Activated CD4-positive, alpha-beta T cell treated with anti-CD3 and anti-CD28 coated beads, Interleukin-2, amount 50 U/mL, for 4 hours (primary cell): ENCODE measurements at places on chromosomes 3 and 15.
A peak's percentile ranks its signal among the peaks of the same experiment; 100 is the strongest.

GRCh38 chr3:58659051-58659675 is 7.4 kb downstream of the FAM3D start:
- DNase-seq = no peak

DNA sequence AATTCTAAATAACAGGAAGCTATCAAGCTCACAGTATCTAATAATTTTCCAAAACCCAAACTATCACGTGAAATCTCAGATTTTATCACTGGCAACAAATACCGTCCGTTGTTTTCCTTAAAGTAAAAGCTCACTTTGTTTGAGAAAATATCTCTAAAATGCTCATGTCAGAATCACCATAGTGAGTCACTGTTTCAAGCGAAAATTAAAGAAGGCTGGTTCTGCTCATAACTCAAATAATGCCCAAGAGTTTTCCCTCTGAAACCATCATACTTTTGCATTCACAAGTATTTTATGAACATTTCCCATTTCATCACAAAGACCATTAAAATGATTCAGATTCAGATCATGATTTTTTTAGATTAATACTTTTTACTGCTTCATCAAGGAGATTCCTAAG is 50.6 kb downstream of the TBL1XR1 start:
- no peak for DNase-seq

DNA sequence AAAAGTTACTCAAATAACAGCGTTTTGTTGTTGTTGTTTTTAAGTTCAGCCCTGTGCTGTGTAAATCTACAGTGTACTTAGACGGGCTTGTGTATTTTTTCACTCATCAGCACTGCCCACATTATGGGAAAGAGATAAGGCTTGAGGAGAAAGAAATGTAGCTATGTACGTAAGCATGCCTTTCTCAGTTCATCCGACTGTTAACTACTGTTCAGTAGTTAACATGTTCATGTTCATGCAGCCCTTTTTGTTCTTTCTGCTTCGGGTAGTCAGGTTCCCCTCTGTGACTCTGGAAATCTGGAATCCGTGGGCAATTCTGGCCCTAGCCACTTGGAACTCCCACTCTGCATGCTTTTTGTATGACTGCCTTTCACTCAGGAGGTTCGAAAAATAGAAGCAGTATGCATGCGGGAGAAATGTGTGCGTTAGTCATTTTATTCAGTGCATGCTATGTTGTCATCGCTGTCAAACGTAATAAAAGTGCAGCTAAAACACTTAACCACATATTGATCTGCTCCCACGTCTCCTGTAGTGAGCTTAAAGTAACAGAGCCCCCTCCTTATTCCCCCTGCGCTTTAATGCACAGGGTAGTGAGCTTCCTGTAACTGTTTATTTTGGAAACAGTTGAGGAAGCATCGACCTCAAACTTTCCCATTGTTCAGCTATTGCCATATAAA is 283.1 kb upstream of the NR2F2 start:
- DNase-seq = no peak

- DNase-seq = no peak
Measured at GRCh38 chr3:182803596-182803995, 10.3 kb downstream of the ATP11B start.

DNA sequence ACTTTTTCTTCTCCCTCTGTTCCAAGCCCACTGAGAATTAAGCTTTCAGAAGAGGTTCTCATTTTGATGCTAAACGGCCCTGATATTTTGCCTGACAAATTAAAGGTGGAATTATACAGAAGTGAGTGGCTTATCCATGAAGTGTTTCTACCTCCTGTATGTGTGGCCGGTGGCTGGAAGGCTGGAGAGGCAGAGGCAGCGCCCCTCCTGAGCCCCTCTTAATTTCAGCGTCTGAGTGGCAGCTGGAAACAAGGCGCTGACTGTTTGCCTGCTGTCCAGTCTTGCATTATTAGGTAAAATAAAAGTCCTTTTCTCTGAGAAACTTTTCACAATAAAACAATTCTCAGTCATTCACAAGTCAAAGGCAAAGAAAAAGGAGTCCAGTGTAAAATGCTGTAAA is 685.7 kb downstream of the MCTP2 start:
- no peak for DNase-seq

- DNase-seq = no peak
Measured at GRCh38 chr3:186990277-186990676, 60.0 kb downstream of the ST6GAL1 start.

GRCh38 chr15:25859838-25860645 is 3.1 kb downstream of the ATP10A start:
- DNase-seq = peak; percentile 36

DNA sequence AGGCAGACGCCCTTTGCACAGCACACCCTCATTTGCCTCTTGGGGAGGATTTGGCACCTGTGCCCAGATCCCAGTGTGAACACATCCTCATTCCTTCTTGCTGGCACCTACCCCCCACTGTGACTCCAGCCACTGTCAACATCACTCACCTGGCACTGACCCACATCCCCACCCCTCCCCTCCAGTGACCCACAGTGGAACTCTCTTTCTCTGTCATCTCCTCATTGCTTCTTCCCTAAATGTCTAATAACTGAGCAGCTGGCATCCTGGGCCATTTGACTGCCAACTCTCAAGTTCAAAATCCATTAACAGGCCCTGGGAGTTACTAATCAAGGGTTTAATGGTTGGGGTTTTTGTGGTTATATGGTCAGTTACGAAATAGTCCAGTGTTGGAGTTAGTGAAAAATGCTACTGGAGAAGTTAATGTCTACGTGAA is 14.4 kb downstream of the SNAPC5 start:
- no peak for DNase-seq

DNA sequence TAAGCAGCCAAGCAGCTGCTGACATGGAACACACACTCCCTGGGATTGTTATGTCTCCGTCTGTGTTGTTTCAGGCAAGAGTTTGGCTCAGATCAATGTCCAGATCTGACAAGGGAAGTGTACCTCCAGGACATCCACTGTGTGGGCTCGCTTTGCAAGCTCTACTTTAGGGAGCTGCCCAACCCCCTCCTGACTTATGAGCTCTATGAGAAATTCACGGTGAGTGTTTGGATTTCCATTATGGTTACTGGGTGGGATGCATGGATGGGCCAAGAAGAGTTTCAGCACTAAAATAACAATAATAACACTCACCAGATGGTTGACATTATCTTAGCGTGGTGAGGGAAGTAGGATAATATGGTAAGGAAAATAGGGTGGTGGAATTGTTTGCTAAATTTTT is 74.1 kb downstream of the ARHGAP31 start:
- DNase-seq = no peak

DNA sequence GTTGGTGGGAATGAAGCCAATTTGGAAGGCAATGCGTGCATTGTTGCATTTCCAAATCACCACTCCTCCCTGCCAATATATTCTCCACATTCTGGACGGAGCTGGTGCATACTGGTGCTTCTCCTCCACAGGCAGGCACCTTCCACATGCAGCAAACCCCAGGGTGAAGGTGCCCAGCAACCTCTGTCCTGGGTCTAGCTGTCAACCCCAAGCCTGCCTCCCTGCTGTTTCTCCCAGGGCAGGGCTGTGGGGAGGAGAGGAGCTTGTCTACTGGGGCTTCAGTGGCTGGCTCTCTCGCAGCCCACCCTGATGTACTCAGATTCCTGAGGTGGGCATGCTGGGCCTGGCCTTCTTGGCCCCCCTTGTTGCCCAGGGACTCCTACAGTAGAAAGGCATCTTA is 20.1 kb downstream of the GASK1A start:
- DNase-seq = no peak

- DNase-seq = no peak
Measured at GRCh38 chr3:194738254-194739093, 52.8 kb downstream of the FAM43A start.

- DNase-seq = no peak
Measured at GRCh38 chr3:81743096-81744025, 18.1 kb downstream of the GBE1 start.

DNA sequence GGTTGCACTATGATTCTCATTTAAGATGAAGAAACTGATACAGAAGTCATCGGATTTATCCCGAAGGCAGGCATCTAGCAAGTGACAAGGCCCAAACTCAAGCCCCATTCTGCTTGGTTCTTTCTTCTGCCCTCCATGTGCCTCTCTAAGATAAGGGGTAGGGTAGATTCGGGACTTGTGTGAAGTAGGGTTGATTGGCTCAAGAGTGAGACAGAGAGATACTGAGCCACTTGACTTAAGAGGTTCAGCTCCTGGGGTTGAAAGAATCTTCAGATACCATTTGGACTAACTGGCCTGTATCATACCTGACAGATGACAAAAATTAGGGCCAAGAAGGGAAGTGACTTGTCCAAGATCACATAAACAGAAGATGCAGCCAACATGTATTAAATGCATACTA is 891 bp downstream of the RFT1 start:
- DNase-seq = no peak

DNA sequence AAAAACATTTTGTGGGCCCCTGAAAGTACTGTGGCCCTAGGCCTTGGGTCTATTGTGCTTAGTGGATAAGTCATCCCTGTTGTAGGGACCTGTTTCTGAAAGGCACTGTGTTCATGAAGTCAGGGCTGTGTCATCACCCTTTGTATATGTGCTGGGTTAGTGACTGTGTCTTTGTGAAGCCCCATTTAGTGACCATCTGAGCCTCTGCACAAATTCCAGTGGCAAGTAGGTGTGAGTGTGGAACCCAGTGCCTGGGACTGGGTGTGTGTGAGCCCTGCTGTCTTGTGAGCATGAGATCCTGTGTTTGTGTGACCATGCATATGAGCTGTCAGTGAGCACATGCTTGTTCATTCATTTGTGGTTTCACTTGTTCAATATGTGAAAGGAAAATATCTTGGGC is 1.2 kb upstream of the HYAL1 start:
- DNase-seq = no peak

- no peak for DNase-seq
Measured at GRCh38 chr3:24628523-24629258, 134.0 kb upstream of the THRB start.

- no peak for DNase-seq
Measured at GRCh38 chr15:52709187-52709981, 30.2 kb upstream of the ATOSA start.

- DNase-seq = no peak
Measured at GRCh38 chr3:46666453-46666845, 27.0 kb downstream of the ALS2CL start.

GRCh38 chr15:29410338-29410737 is 140.7 kb upstream of the NSMCE3 start:
- no peak for DNase-seq

DNA sequence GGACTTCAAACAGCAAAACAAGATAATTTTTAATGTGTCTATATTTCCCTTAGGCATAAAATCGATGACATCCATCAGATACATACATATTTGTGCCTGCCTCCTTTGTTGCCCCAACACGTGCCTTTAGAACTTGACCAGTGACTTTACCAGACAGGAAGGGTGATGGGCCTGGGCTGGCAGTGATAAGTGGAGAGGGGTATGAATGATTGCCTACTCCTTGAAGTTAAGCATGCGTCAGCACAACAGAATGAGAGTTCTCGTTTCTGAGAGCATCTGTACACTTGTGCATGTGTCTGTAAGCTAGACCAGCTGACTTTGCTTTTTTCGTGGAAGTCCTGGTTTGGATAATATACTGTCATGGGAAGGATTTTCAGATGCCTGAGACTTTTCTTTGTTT is 54.9 kb upstream of the COL6A6 start:
- no peak for DNase-seq

DNA sequence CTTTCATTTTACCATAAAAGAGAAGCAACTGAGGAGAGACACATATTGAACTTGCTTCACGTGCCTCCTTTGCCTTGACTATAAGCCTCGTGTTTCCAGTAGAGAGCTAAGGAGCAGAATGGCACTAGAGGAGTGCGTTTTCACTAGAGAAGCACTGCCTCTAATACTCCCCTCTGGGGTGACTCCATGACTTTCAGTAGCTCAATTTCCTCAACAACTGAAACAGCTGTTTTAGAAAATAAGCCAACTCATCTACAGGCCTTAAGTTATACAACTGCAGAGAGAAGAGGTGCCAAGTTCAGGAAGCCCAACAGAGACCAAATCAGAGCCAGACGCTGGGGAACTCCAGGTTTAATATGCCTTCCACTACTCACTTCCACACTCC is 1.9 kb downstream of the UBP1 start:
- no peak for DNase-seq

- no peak for DNase-seq
Measured at GRCh38 chr3:49733551-49733950, 9.8 kb upstream of the GMPPB start.

DNA sequence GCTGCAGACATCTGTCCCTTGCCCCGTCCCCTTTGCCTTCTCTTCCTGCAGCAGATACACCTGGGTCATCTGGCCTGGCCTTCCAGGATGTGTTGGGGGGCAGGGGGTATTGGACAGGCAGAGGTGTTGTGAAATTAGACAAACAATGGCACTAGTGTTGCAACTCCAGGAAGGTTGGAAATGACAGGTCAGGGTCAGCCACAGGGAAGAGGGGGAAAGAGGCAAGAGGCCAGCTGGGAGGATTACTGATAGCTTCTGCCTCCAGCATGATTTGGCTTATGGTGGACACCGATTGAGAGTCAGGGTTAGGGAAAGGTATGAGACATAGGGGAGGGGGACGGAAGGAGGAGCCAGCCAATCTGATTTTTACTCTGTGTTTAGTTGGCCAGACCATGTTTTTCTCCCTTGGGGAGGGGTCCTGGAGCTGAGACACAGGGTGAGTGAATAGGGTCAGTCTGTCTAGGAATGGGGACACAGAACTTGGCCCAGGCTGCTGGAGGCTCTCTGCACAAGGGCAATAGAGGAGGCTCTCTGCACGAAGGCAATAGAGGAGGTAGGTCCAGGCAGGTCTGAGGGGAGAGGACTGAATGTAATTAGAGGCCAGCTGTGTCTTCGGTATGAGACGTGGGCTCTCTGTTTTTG is 3.4 kb upstream of the ATP2B2 start:
- no peak for DNase-seq

GRCh38 chr3:9944271-9944670 is 7.9 kb downstream of the PRRT3 start:
- no peak for DNase-seq

GRCh38 chr3:59777667-59778077 is 727.8 kb upstream of the CFAP20DC start:
- no peak for DNase-seq

- DNase-seq = peak; percentile 44
Measured at GRCh38 chr3:194070634-194071409, 65.1 kb upstream of the HES1 start.

DNA sequence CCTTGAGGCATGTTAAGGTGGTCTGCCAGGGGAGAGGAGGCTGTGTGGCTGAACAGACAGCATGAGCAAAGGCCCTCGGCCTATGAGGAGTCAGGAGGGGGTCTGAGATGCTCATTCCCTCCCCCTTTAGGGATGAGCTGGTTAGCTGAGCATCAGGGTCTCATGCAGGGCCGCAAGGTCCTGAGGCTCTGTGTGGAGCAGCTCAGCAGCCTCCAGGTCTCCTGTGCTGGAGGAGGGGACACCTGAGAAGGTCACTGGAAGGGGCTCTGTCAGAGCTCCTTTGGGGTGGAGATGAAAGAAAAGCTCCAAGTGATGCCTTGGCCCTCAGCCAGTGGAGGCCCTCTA is 67.1 kb downstream of the RASGRF1 start:
- no peak for DNase-seq

DNA sequence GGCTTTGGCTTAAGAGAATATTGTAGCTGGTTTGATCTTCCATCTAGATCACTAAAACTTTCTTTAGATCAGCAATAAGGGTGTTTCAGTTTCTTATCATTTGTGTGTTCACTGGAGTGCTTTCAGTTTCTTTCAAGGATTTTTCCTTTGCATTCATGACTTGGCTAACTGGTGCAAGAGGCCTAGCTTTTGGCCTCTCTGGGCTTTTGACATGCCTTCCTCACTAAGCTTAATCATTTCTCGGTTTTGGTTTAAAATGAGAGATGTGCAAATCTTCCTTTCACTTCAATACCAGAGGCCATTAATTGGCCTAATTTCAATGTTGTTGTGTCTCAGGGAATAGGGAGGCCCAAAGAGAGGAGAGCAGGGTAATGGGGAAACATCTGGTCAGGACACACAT is 30.3 kb upstream of the CCNB2 start:
- no peak for DNase-seq
